ENCODE measurements at places on chromosomes 4 and X. TPM values are rescaled to one million over a fixed set of nuclear protein-coding genes. Genes with fewer than 3 reads are reported as not detected.

Gene CTAG1A
- total RNA-seq = not detected

Gene IL1RAPL1
- total RNA-seq = 0.29 TPM

Gene FAM53A
- total RNA-seq = 4.3 TPM

Gene SRPX2
- 36.9 TPM for total RNA-seq

Gene EPHA5
- total RNA-seq = 0.59 TPM

GRCh38 chrX:154399527-154400368, 1.6 kb downstream of the RPL10 start:
- peak overlapping the region; percentile 79 for H3K4me3 ChIP-seq
- H3K4me1 ChIP-seq = peaks cover 3% of the 10 kb centered on the region
- DNase-seq = peak; percentile 73
- H3K27me3 ChIP-seq = no peaks in the 10 kb centered on the region
- peaks cover 30% of the 10 kb centered on the region for H3K36me3 ChIP-seq
- H3K27ac ChIP-seq = peak overlapping the region; percentile 87

DNA sequence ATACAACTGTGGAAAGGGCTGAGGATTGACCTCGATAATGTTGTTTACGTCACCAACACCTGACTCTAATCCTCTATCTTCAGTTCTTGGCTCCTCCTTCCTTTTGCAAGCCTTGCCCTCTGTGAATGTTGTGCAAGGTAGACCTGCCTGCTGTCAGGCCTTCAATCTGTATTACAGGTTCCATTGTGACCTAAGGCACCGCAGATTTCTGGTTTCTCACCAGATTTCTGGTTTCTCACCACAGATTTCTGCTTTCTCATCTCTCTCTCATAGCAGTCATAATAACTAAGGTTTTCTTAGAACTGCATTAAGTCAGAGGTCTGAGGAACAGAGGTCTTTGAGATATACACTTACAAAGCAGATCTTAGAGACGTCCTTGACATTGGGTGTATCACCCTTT, 51.5 kb upstream of the ETNPPL start:
- H3K4me1 ChIP-seq = no peaks in the 10 kb centered on the region
- H3K27ac ChIP-seq = no peak overlapping the region
- H3K36me3 ChIP-seq = no peaks in the 10 kb centered on the region
- peaks cover 3% of the 10 kb centered on the region for H3K27me3 ChIP-seq
- H3K4me3 ChIP-seq = no peak overlapping the region
- DNase-seq = no peak

GRCh38 chr4:7657545-7658297, 223.0 kb upstream of the PSAPL1 start:
- H3K27ac ChIP-seq = no peak overlapping the region
- no peaks in the 10 kb centered on the region for H3K4me1 ChIP-seq
- H3K4me3 ChIP-seq = no peak overlapping the region
- peaks cover 2% of the 10 kb centered on the region for H3K27me3 ChIP-seq

GRCh38 chr4:159209249-159209648, 106.4 kb downstream of the RAPGEF2 start:
- H3K36me3 ChIP-seq = no peaks in the 10 kb centered on the region
- no peaks in the 10 kb centered on the region for H3K27me3 ChIP-seq
- H3K4me3 ChIP-seq = no peak overlapping the region
- peaks cover 13% of the 10 kb centered on the region for H3K4me1 ChIP-seq
- no peak for DNase-seq

- H3K4me1 ChIP-seq = no peaks in the 10 kb centered on the region
- no peaks in the 10 kb centered on the region for H3K36me3 ChIP-seq
- H3K4me3 ChIP-seq = no peak overlapping the region
- no peak overlapping the region for H3K27ac ChIP-seq
Measured at GRCh38 chr4:152032722-152033131, 271.9 kb upstream of the GATB start.

GRCh38 chr4:1675802-1676137, 8.3 kb downstream of the FAM53A start:
- H3K36me3 ChIP-seq = no peaks in the 10 kb centered on the region
- H3K27ac ChIP-seq = no peak overlapping the region
- no peaks in the 10 kb centered on the region for H3K4me1 ChIP-seq
- H3K27me3 ChIP-seq = no peaks in the 10 kb centered on the region
- no peak overlapping the region for H3K4me3 ChIP-seq

GRCh38 chr4:6491235-6491634, 18.8 kb upstream of the PPP2R2C start:
- no peak overlapping the region for H3K4me3 ChIP-seq
- no peak for DNase-seq
- H3K36me3 ChIP-seq = no peaks in the 10 kb centered on the region
- H3K27ac ChIP-seq = no peak overlapping the region
- peaks cover 5% of the 10 kb centered on the region for H3K27me3 ChIP-seq

DNA sequence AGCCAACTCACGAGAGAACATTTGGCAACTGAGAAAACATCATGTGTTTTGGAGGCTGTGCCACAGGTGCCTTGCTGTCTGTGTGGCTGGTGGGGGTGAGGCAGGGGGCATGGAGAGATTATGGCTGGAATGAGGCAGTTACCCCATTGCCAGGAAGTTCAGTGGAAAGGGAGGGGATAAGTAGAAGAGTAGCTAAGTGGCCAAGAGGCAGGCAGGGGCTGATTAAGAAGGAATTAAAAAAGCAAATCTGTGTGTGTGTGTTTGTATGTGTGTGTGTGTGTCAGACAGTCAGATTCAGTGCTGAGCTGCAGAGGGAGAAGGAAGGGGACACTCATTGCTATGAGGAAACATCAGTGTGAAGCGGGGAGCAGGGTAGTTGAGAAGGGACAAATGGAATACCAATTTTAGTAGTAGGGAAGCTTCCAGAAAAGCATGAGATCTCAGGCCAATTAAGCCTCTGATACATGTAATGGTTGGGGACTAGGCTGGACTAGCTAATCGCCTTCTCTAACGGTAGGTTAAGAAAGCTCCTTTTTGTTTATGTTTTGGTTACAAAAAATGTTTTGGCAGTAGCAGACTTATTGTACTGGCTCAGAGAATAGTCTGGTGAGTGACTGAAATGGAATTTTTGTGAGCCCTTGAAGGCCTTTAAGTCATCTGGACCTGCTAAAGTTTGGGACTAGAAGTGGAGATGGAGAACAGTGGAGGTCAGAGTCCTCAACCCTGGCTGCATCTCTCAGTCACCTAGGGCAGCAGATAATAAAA, 18.5 kb downstream of the TMEM164 start:
- H3K27ac ChIP-seq = peak overlapping the region; percentile 24
- no peaks in the 10 kb centered on the region for H3K36me3 ChIP-seq
- peak; percentile 57 for DNase-seq
- H3K4me1 ChIP-seq = peaks cover 14% of the 10 kb centered on the region
- H3K4me3 ChIP-seq = no peak overlapping the region
- peaks cover 14% of the 10 kb centered on the region for H3K27me3 ChIP-seq

DNA sequence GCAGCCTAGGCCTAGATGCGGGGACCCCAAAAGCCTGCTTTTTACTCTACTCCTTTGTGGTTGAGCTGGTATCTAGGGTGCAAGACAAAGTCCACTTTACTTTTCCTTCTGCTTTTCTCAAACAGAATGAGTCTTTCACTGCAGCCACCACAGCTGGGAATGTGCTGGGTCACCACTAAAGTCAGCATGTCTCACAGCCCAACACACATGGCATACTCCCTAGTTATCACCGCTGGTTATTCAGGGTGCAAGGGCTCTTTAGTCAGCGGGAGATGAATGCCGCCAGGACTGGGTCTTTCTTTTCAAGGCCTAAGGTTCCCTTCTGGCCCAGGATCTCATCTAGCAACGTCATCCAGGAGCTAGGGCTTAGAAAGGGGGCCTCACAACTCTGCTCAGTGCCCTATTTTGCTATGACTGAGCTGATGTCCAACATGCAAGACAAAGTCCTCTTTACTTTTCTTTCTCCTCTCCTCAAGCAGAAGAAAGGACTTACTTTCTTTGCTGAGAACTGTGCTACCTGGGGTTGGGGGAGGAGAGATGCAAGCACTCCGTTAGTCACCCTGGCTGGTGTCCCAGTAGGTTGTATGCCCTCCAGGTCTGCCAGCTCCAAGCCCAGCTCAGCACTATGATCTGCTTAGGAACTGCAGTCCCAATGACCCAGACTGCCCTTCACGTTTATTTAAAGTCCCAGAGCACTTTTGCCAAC, 22.9 kb upstream of the STPG2 start:
- H3K27me3 ChIP-seq = peaks cover 3% of the 10 kb centered on the region
- DNase-seq = no peak
- H3K4me3 ChIP-seq = no peak overlapping the region
- no peak overlapping the region for H3K27ac ChIP-seq
- no peaks in the 10 kb centered on the region for H3K36me3 ChIP-seq
- H3K4me1 ChIP-seq = no peaks in the 10 kb centered on the region

DNA sequence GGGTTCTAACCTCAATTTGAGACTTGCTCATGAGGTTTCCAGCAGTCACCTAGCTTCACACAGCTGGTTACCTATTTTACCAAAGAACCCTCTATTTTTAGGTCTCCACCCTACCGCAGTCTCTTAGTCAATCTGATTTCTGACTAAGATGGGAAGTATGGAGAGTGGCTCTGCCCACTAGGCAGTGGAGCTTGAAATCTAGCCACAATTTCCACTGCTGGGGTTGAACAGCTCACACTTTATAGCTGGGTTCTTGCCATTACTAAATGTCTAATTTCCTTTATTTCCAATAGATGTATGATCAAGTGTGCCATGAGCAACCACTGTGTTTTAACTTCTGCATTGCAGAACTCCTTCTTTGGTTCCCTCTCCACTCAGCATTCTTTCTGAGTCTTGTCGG, 43.1 kb downstream of the GASK1B start:
- no peaks in the 10 kb centered on the region for H3K4me1 ChIP-seq
- DNase-seq = no peak
- H3K4me3 ChIP-seq = no peak overlapping the region
- H3K27me3 ChIP-seq = no peaks in the 10 kb centered on the region

DNA sequence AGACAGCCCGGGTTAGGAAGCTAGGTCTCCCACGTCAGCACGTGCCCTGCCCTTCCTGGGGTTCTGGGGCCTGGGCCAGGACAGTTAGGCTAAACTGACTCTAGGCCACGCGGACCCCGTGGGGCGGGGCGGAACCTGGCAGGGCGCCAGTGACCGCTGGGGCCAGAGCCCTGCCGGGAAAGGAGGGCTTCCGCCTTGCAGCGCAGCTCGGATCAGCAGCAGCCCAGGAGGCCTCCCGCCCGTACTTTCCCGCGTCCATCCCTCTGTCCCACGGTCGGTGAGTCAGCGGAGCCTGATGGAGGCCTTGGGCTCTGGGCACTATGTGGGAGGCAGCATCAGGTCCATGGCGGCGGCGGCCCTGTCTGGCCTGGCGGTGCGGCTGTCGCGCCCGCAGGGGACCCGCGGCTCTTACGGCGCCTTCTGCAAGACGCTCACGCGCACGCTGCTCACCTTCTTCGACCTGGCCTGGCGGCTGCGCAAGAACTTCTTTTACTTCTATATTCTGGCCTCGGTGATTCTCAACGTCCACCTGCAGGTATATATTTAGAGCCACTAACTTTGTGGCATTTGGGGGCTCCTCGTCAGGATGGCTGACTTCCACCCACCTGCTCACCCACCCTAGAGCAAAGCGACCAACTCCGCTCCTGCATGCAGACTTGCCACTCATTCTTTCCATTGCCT, at the start of gene SMIM10:
SMIM10 (plus strand) TSS at position 191 of the 681 bp plus-strand sequence; CDS start at position 296, 105 bp downstream.
- no peaks in the 10 kb centered on the region for H3K36me3 ChIP-seq
- peak within 1 kb of the TSS; percentile 40 for H3K27ac ChIP-seq
- peak within 1 kb of the TSS; percentile 71 for H3K4me3 ChIP-seq
- DNase-seq = peak; percentile 83
- no peaks in the 10 kb centered on the region for H3K4me1 ChIP-seq

DNA sequence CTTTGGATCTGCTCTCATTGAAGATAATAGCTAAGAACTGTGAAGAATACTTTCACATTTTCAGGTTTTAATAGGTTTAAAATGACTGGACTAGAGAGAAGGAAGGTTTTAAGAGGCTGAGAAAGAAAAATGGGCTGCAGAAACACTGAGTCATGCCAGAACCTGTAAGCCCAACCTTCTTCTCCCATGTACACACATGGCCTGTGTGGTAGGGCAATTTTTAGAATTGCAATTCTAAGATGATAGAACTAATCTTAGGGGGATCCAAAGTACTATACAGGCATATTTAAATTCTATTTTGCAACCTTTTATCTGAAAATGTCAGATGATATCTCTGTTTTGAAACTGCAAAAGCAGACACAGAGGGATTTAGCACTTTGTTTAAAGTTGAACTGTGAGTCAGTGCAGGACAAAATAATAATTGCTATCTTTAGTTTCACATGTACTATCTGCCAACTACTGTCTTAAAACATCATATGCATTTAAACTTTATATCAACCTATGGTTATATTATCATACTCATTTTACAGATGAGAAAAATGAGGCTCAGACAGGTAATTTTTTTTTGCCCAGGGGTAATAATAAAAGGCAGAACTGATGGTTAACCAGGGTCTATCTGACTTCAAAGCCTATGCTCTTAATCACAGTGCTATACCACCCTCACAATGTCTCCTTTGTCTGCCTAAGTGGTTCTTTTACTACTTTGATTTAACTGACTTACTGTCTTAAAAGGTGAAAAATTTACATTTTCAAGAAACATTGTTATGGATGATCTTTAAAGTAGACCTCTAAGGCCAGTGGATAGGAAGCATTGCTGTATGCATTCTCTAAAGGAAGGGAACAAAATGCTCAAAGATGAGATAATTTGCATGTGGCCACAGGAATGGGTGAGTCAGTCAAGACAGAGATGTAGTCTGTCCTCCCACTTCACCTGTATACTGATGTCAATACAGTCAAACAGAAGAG, 4.3 kb downstream of the TMPRSS11E start:
- no peaks in the 10 kb centered on the region for H3K4me1 ChIP-seq
- DNase-seq = no peak
- H3K27ac ChIP-seq = no peak overlapping the region
- H3K4me3 ChIP-seq = no peak overlapping the region

DNA sequence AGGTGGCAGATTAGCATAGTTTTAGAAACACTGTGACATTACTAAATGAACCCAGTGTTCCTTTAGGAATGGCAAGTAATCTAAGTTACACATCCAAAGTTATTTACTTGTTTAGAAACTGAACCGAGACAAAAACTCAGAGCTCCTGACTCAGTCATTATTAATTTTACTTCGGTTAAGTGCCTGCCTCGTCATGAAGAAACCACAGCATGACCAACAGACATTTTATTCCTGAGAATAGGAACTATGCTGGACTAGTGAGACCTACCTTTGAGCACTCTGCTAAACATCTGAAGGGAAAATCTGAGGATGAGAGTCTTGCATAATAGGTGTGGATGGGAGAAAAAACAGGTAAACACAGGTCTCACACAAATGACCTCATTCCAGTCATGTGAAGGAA, 2.5 kb downstream of the BEX1 start:
- no peaks in the 10 kb centered on the region for H3K4me1 ChIP-seq
- H3K36me3 ChIP-seq = no peaks in the 10 kb centered on the region
- no peak overlapping the region for H3K4me3 ChIP-seq
- DNase-seq = no peak

GRCh38 chrX:148741441-148741840, 241.0 kb downstream of the AFF2 start:
- no peaks in the 10 kb centered on the region for H3K27me3 ChIP-seq
- H3K4me3 ChIP-seq = no peak overlapping the region
- DNase-seq = no peak
- H3K27ac ChIP-seq = no peak overlapping the region
- H3K4me1 ChIP-seq = no peaks in the 10 kb centered on the region
- H3K36me3 ChIP-seq = no peaks in the 10 kb centered on the region

- H3K27me3 ChIP-seq = no peaks in the 10 kb centered on the region
- no peak overlapping the region for H3K27ac ChIP-seq
- no peaks in the 10 kb centered on the region for H3K4me1 ChIP-seq
- DNase-seq = no peak
Measured at GRCh38 chr4:19969492-19969891, 282.2 kb upstream of the SLIT2 start.

- peaks cover 39% of the 10 kb centered on the region for H3K4me1 ChIP-seq
- H3K36me3 ChIP-seq = no peaks in the 10 kb centered on the region
- H3K4me3 ChIP-seq = peak overlapping the region; percentile 50
- H3K27ac ChIP-seq = peak overlapping the region; percentile 71
- H3K27me3 ChIP-seq = no peaks in the 10 kb centered on the region
- no peak for DNase-seq
Measured at GRCh38 chr4:53196882-53197771, 168.7 kb downstream of the SCFD2 start.

Measured in osteoblast (primary cell).